Right kidney (tissue), 9 donors: ENCODE measurements at places on chromosomes 12 and 14.

DNA sequence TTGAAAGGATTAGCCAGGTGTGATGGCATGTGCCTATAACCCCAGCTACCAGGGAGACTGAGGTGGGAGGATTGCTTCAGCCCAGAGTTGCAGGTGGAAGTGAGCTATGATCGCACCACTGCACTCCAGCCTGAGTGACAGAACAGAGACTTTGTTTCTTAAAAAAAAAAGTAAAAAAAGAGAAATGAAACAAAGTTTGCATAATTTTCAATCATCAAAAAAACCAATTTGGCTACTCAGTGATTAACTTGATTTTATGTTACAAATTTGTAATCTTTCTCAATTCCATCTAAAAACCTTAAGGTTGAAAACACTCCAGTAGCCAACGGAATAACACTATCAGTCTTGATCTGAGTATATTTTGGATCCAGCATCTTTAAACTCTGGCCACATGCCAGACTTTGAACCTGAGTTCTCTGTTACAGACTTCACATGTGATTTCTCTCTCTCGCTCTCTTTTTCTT is 12.6 kb upstream of the DENND5B start:
- DNase-seq: no peak

DNA sequence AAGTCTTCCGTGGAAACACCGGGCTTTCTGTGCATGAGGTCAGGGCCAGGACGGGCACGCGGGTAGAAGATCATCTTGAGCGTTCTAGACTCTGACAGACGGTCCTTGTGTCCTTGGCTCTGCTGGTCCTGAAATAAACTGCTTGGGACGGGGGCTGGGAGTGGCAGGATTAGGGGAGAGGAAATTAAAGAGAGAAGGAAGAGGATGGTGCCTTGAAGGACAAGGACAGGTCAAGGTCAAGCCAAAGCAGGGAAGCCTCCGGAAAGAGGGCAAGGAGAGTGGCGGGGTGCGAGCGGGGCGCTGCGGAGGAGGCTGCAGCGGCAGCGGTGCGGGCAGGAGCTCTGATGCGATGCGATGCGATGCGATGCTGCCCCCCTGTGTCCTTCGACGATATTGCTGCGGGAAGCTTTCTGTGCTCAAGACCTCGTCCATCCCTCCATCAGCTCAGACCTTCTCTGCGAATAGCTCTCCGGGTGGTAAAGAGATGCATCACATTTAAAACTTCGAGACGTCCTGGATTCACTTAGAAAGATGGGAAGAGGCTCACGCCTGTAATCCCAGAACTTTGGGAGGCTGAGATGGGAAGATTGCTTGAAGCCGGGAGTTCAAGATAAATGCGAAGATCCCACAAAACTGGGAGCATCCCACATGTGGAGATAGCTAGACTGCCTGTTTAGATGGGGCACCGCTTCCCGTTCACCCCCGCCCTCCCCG is 110.1 kb upstream of the TMEM132D start:
- peak; percentile 76 for DNase-seq

DNA sequence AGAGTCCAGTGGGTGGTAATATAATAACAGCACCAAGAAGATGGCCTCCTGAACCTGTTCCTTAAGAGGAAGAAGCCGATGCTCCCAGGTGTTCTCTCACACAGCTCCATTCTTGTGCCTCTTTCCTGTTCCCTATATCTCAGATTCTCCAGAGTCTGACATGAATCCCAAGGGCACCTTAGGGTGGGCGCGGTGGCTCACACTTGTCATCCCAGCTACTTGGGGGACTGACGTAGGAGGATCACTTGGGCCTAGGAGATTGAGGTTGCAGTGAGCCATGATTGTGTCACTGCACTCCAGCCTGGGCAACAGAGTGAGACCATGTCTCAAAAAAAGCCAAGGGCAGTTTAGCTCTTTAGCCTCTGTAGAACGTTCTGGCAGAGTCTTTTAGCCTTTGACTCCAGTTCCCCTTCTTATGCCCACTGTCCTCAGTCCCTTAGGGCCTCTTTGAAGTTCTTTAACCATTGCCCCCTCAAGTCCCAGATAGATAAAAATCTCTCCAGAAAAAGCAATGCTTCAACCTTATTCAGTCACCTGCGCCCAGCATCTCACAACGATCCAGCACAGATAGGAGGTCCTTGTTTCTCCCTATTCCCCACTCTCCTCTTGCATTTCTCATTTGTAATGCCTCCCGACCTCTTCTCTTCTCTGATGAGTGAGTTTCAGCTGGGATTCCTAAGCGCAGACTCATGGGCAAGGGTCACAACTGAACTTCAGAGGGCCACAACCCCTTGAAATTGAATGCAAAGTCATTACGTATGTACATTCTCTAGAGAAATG is 4.7 kb downstream of the CCDC184 start:
- no peak for DNase-seq

DNA sequence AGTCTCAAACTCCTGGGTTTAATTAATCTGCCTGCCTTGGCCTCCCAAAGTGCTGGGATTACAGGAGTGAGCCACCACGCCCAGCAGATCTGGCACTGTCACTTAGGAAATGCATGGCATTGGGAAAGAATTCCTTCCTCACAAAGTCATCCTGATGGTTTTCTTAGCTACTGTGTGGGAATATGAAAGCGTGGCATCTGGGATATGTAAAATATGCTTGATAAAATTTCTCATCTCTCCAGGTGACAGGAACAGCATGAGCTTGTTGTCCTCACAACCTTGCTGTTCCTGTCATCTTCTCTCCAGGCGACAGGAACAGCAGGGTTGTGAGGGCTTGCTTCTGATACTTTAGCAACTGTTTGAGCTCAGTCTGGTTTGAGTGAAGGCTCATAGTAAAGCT is 16.1 kb upstream of the AICDA start:
- no peak for DNase-seq

DNA sequence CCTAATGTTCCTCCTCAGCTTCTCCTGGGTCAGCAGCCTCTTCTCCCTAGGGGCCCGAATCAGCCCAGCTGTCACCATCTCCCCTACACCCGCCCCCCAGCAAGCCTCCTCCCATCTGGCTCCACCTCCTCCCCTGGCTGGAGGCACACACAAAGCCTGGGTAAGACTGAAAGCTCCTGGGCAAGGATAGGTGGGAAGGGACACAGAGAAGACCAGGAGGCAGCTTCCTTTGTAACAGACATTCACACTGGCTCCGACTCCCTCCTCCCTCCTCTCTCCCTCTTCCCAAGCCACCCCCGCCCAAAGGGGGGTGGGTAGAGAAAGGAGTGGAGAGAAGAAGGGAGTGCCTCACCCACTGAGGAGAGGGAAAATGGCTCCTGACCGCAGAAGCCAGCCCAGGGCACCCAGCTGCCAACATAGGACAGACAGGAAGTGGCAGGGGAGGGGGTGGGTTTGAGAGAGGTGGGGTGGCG is 4.0 kb downstream of the CHD4 start:
- no peak for DNase-seq

DNA sequence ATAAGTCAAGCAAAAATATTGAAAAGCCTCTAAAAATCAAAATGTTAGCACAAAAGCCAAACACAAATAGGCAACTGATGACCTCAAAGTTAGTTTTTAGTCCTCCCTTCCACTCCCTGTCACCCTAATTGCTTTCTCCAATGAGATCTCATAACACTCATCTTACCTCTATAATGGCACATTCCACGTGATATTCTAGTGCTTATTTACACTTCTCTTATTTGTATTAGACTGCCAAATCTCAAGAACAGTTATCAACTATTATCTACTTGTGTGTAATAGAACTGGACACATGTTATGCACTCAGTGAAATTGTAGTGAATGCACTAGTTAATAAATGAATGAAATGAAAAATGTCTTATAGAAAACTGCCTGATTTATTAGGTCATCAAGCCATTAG is 55.5 kb upstream of the AVPR1A start:
- no peak for DNase-seq

- no peak for DNase-seq
Measured at GRCh38 chr12:19194963-19195362, 65.4 kb downstream of the PLEKHA5 start.

DNA sequence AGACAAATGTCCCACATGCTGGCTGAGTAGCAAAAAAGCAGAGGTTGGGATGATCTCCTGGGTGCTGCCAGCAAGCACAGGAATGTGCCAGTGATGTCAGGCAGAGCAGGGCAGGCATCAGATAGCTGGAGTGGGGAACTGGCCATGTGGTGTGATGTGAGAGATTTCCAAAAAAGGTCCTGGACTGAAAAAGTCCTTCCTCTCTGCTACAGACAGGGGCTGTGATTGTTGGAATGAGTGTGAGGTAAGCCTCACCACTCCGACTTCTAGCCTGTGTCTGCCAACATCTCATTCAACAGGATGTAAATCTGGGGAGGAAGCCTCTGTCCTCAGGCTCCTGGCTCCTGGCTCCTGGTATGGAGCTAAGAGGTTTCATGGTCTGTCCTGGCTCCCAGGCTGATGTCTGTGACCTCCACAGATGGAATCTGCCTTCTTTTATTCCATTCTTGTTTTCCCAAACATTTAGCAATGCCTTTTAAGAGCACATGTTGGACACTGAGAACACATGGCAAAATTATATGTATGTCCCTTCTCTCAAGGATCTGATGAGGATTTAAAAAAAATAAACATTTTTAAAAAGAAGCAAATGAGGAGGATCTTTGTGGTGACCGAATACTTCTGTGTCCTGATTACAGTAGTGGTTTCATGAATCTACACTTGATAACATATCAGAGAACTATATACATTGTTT is 50.1 kb upstream of the STK38L start:
- DNase-seq: no peak

DNA sequence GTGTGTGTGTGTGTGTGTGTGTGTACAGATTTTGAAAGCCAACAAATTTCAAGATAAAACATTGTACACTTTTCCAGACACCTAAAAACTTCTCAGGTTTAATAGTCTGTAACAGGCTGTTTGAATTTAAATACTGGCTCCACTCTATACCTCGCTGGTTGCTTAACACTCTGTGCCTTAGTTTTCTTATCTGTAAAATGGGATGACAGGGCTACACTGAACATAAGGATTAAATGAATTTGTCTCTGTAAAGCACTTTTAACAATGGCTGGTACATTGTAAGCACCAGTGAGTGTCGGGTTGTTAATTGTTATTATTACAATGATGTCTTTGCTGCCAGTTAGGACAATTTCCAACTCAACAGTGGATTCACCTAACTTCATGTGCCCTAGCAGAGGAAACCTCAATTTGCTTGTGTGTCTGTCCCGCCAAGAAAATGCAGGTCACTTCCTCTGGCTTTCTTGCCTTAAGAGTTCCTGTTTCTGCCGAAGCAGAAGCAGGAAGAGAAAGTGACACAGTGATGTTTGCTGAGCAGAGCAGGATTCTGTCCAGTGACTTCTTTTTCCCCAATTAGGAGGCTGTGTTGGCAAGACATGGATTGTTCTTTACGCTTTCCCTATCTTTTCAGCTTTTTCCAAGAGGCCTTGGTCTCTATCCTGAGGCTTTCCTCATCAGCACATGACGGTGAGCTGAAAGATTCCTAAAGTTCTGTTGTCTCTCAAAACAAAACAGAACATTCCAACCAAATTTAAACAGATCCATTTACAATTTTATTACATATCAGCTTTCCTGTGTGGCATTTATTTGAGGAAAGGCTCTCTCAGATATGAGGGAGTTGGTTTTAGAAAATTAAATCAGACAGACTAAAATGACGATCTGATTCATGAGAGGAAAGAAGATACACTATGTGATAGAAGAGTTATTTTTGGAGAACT is 154.1 kb upstream of the ATP2B1 start:
- DNase-seq: no peak

DNA sequence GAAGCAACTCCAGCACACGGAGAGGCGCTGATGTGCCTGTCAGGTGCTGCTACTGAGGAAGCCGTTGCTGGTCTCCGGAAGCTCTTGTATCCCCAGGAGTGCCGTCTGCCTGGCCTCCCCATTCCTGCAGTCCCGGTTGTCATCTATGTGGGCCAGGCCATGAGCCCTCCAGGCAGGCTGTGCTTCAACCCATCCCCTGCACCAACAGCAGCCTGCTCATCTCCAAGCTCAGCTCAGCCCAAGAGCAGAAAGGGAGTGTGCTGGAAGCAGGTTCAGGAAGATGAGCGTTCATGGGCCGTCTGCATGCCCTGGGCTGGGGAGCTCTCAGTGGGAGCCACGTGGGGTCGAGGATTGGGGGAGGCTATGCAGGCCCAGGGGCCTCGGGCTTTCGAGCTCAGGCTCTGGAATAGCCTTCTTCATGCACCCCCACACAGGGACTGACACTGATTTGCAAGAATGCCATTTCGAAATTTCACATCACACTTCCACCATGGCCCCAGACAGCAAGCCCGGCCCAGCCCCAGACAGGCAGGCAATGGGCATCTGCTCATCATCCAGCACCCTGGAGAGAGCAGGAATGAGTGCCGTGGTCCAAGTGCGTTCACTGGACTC is 164.5 kb downstream of the KIF26A start:
- DNase-seq: no peak

- DNase-seq: no peak
Measured at GRCh38 chr12:113040722-113041171, 15.8 kb upstream of the DTX1 start.

DNA sequence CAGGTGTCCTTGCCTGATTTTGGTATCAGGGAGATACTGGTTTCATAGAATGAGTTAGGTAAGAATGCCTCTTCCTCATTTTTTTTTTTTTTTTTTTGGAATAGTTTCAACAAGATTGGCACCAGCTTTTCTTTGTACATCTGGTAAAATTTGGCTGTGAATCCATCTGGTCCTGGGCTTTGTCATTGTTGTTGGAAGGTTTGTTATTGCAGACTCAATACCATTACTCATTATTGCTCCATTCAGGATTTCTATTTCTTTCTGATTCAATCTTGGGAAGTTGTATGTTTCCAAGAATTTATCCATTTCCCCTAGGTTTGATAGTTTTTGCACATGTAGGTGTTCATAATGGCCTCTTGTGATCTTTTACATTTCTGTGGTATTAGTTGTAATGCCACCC is 126.0 kb upstream of the KITLG start:
- DNase-seq: no peak

DNA sequence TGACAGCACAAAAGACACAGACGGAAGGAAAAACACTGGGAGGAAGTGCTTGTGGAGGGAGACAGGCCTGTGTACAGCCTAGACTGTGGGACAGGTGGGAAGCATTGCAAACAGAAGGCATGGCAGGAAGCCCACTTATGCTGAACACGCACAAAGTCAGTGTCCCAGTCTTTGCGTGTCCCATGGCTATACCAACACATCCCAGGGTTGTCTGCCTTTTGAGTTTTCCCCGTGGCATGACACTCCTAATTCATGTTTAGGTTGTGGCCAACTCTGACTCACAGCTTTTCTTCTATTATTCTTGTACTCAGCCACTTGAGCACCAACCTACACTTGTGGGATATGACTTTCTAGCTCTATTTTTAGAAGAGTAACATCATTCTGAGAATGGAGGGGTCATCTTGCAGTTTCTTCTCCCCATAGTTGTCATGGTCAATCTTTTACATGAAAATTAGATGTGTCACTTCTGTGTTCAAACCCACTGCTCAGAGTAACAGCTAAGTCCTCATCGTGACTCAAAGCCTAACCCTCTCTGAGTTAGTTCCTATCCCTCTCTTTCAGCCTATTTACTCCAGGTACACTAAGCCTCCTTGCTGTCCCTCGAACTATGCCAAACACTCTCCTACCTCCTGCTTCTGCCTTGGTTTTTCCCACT is 27.5 kb upstream of the JPH4 start:
- no peak for DNase-seq

GRCh38 chr12:121748218-121748570 is 35.6 kb downstream of the TMEM120B start:
- DNase-seq: peak; percentile 51

GRCh38 chr12:80643961-80644360 is 63.5 kb upstream of the MYF6 start:
- DNase-seq: no peak
